ENCODE measurements at places on chromosomes 11 and 22.

- no peak for DNase-seq
Observed at GRCh38 chr22:46346680-46347405, 11.3 kb downstream of the TRMU start.

GRCh38 chr22:22488736-22489135 lies 19.8 kb downstream of the ZNF280B start:
- DNase-seq: no peak

DNA sequence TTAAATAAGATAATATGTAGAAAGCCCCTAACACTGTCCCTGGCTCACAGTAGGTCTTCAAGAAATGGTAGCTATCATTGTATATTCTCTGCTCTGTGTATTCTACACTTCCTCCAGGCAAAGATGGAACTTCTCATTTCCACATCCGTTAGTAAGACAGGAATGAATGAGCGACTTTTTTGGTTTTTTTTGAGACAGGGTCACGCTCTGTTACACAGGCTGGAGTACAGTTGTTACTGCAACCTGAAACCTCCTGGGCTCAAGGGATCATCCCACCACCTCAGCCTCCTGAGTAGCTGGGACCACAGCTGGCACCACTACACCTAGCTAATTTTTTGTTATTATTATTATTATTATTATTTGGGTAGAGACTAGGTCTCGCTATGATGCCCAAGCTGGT lies 2.3 kb upstream of the CLPB start:
- DNase-seq: no peak

- DNase-seq: peak; percentile 84
Observed at GRCh38 chr11:120125024-120125423, 12.9 kb downstream of the TRIM29 start.

DNA sequence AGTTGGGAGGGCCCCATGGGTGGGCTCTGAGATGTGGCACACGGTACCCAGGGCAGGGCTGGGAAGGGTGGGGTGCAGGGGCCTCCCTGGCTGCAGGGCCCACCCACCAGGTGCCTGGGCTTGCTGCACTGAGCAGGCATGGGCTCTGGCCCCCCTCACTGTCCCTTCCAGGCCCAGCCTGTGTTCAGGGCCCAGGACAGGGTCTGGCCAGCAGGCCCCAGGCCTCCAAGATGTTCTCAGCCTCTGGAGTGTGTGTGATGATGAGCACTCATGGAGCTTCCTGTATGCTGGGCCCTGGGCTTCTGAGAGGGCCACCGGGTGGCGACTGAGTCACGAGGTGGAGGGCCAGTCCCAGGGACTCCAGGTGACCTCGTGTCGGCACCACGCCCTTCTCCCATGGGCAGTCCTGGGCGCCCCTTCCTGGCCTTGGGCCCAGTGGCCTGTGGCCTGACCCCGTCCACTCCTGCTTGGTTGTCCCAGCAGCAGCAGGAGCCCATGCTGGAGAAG lies 55.9 kb upstream of the CCDC188 start:
- peak; percentile 46 for DNase-seq

- peak; percentile 8 for DNase-seq
Observed at GRCh38 chr11:132743601-132744000, 788.7 kb downstream of the OPCML start.

- DNase-seq: no peak
Observed at GRCh38 chr11:133202816-133203215, 329.5 kb downstream of the OPCML start.

DNA sequence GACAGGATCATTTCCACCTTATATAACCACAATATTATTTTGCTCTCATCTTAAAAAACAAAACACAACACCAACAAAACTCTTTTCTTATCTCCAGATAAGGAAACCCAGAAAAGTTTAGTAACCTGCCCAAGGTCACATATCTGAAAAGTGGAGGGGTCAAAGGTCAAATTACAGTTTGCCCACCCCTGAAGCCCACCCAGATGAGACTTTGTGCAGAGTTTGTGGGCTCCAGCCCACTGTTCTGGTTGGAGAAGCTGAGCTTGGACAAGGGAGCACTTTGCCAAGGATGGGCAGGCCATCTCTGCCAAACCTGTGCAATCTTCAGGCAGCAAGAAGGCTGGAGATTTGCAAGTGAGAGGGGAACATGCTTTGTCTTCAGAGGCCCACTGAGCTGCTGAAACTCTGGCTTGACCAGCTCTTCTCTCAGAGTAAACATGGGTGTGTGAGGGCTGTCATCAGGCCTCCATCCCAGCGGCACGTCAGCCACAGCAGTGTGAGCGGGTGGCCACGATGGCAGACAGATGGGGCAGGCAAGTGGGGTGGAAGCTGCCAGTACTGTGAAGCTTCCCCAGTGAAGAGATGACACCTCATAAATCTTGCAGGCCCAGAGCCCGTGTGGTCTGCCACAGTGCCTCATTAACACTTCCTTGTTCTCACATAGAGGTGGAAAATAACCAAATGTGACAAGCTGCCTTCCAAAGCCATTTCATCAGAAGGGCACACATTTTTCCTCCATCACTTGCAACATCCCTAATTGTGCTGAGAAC lies 111.8 kb downstream of the CCDC81 start:
- no peak for DNase-seq

GRCh38 chr22:35296051-35296450 lies 3.6 kb upstream of the TOM1 start:
- no peak for DNase-seq

- DNase-seq: no peak
Observed at GRCh38 chr22:41177622-41178424, 27.3 kb upstream of the L3MBTL2 start.

GRCh38 chr22:47878460-47878859 lies 1116.0 kb downstream of the TBC1D22A start:
- no peak for DNase-seq

Data from EH (cell line).